ENCODE measurements at places on chromosomes 6 and 20.

- peak overlapping the region; percentile 28 for H3K4me3 ChIP-seq
- H3K4me1 ChIP-seq: peaks cover 9% of the 10 kb centered on the region
- no peaks in the 10 kb centered on the region for H3K36me3 ChIP-seq
- no peaks in the 10 kb centered on the region for H3K27me3 ChIP-seq
Measured at GRCh38 chr6:142627474-142627873, 317.5 kb downstream of the HIVEP2 start.

- H3K27me3 ChIP-seq: no peaks in the 10 kb centered on the region
- peaks cover 66% of the 10 kb centered on the region for H3K36me3 ChIP-seq
- no peak overlapping the region for H3K27ac ChIP-seq
- H3K4me3 ChIP-seq: no peak overlapping the region
Measured at GRCh38 chr20:41507851-41508250, 110.3 kb downstream of the CHD6 start.

- H3K4me1 ChIP-seq: peaks cover 23% of the 10 kb centered on the region
- H3K4me3 ChIP-seq: no peak overlapping the region
- DNase-seq: no peak
- no peak overlapping the region for H3K27ac ChIP-seq
Measured at GRCh38 chr6:42226645-42227143, 9.0 kb upstream of the MRPS10 start.

GRCh38 chr6:43262000-43262779, 18.9 kb downstream of the TTBK1 start:
- H3K4me3 ChIP-seq: no peak overlapping the region
- H3K4me1 ChIP-seq: peaks cover 6% of the 10 kb centered on the region
- no peaks in the 10 kb centered on the region for H3K27me3 ChIP-seq
- no peak overlapping the region for H3K27ac ChIP-seq

DNA sequence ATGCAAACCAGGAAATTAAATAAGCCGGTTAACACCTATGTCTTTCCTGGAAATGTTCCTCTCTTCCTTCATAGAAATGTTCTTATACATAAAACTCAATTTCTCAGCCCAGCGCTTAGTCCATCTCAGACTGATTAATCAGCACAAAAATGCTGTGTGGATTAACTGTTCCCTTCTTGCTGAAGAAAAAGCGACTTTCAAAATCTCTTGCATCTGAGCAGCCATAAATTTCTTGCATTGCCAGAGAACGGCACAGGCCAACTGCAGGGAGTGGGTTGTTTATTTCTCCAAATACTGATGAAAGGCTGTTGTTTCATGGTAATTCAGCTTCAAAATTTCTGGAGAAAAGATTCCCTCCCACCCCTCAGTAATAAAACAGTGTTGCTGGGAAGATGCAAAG, 517.6 kb downstream of the BTBD3 start:
- H3K27me3 ChIP-seq: no peaks in the 10 kb centered on the region
- H3K27ac ChIP-seq: no peak overlapping the region
- H3K36me3 ChIP-seq: no peaks in the 10 kb centered on the region

- DNase-seq: no peak
- H3K4me1 ChIP-seq: peaks cover 8% of the 10 kb centered on the region
- H3K36me3 ChIP-seq: no peaks in the 10 kb centered on the region
- H3K4me3 ChIP-seq: no peak overlapping the region
- H3K27me3 ChIP-seq: peaks cover 14% of the 10 kb centered on the region
Measured at GRCh38 chr6:139640921-139641320, 266.5 kb upstream of the CITED2 start.

GRCh38 chr6:133764008-133764753, 124.7 kb upstream of the TCF21 start:
- H3K36me3 ChIP-seq: no peaks in the 10 kb centered on the region
- H3K4me1 ChIP-seq: no peaks in the 10 kb centered on the region
- no peak for DNase-seq
- H3K27me3 ChIP-seq: peaks cover 27% of the 10 kb centered on the region
- no peak overlapping the region for H3K4me3 ChIP-seq

GRCh38 chr6:5995949-5996713, 10.6 kb downstream of the NRN1 start:
- H3K4me3 ChIP-seq: peak overlapping the region; percentile 79
- H3K27me3 ChIP-seq: peaks cover 93% of the 10 kb centered on the region
- H3K4me1 ChIP-seq: peaks cover 49% of the 10 kb centered on the region
- no peaks in the 10 kb centered on the region for H3K36me3 ChIP-seq
- H3K27ac ChIP-seq: no peak overlapping the region
- peak; percentile 38 for DNase-seq

- peak overlapping the region; percentile 66 for H3K27ac ChIP-seq
- H3K4me1 ChIP-seq: peaks cover 20% of the 10 kb centered on the region
- no peaks in the 10 kb centered on the region for H3K27me3 ChIP-seq
- H3K36me3 ChIP-seq: peaks cover 93% of the 10 kb centered on the region
Measured at GRCh38 chr6:155260686-155261085, 3.1 kb upstream of the CLDN20 start.

- peak overlapping the region; percentile 6 for H3K27ac ChIP-seq
- no peak overlapping the region for H3K4me3 ChIP-seq
- peaks cover 93% of the 10 kb centered on the region for H3K36me3 ChIP-seq
- no peak for DNase-seq
Measured at GRCh38 chr6:170536671-170537070, 16.4 kb downstream of the PSMB1 start.

GRCh38 chr6:79984261-79984660, 20.2 kb upstream of the TTK start:
- no peaks in the 10 kb centered on the region for H3K36me3 ChIP-seq
- peaks cover 2% of the 10 kb centered on the region for H3K4me1 ChIP-seq
- H3K27ac ChIP-seq: no peak overlapping the region
- H3K27me3 ChIP-seq: no peaks in the 10 kb centered on the region
- no peak for DNase-seq

- H3K36me3 ChIP-seq: peaks cover 3% of the 10 kb centered on the region
- H3K27me3 ChIP-seq: no peaks in the 10 kb centered on the region
- peaks cover 16% of the 10 kb centered on the region for H3K4me1 ChIP-seq
- no peak overlapping the region for H3K4me3 ChIP-seq
Measured at GRCh38 chr6:131132360-131132759, 2.9 kb upstream of the AKAP7 start.

- no peak overlapping the region for H3K27ac ChIP-seq
- no peak overlapping the region for H3K4me3 ChIP-seq
- H3K4me1 ChIP-seq: peaks cover 62% of the 10 kb centered on the region
Measured at GRCh38 chr6:127946388-127946787, 45.5 kb upstream of the THEMIS start.

- H3K27ac ChIP-seq: no peak overlapping the region
- no peaks in the 10 kb centered on the region for H3K4me1 ChIP-seq
- H3K27me3 ChIP-seq: no peaks in the 10 kb centered on the region
- DNase-seq: no peak
- H3K4me3 ChIP-seq: no peak overlapping the region
- no peaks in the 10 kb centered on the region for H3K36me3 ChIP-seq
Measured at GRCh38 chr20:14948416-14948815, 611.0 kb upstream of the FLRT3 start.

GRCh38 chr20:22343612-22344011, 240.8 kb downstream of the FOXA2 start:
- no peak for DNase-seq
- no peak overlapping the region for H3K4me3 ChIP-seq
- H3K36me3 ChIP-seq: no peaks in the 10 kb centered on the region
- H3K27me3 ChIP-seq: peaks cover 7% of the 10 kb centered on the region
- no peak overlapping the region for H3K27ac ChIP-seq

DNA sequence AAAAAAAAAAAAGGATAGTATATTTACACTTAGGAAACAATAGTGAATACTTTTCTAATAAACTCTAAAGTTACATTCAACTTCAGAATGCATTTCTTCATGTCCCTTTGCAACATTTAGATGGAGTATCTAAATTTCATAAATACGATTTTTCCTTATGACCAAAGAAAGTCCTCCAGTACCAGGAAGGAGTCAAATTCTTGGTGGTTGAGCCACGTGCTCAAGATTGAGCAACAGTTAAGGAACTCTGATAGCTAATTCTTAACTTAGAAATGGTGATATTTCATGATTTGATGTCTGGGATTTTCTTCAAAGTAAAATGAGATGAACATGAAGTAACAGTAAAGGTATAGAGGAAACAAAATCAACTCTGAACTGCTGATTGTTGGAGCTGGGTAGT, 92.7 kb downstream of the SASH1 start:
- no peak for DNase-seq
- no peak overlapping the region for H3K4me3 ChIP-seq
- H3K27ac ChIP-seq: no peak overlapping the region
- no peaks in the 10 kb centered on the region for H3K36me3 ChIP-seq
- H3K27me3 ChIP-seq: peaks cover 34% of the 10 kb centered on the region
- no peaks in the 10 kb centered on the region for H3K4me1 ChIP-seq

- no peaks in the 10 kb centered on the region for H3K27me3 ChIP-seq
- H3K4me3 ChIP-seq: no peak overlapping the region
- H3K4me1 ChIP-seq: peaks cover 51% of the 10 kb centered on the region
Measured at GRCh38 chr20:58330687-58331086, 21.2 kb downstream of the RAB22A start.

DNA sequence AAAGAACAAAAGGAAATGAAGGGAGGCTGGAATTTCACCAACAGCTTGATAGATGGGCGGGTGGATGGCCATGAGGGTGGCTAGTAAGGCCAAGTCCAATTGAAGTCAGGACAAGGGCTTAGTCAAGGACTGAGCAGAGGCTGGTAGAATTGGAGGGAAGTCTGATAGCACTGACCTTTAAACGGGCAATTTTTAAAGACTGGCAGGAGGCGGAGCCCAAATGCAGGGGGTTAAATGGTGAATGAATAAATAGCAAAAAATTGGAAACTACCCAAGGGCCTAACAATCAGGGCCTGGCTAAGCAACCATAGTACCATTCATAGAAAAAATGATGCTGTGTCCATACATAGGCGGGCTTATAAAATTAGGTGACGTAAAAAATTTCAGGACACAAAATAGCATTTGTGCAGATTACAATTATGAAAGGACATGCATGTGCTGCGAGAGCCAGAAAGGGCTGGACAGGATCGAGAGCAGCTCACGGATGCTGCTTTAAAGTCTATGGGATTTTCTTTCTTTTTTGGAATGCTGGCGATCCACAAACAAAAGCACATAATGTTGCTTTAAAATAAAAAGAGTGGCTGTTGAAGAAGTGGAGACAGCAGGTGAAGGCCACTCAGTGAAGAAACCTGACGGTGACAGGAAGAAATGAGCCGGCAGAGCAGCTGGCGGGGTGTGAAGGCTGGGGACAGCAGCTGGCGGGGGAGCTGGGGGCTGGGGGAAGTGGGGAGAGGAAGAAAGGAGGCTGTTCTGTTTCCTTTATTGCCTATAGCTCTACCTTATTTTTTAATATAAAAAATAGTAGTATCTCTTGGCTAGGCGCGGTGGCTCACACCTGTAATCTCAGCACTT, 42.8 kb upstream of the TAF8 start:
- DNase-seq: peak; percentile 61
- H3K36me3 ChIP-seq: peaks cover 12% of the 10 kb centered on the region
- peak overlapping the region; percentile 97 for H3K27ac ChIP-seq

- H3K27me3 ChIP-seq: no peaks in the 10 kb centered on the region
- no peaks in the 10 kb centered on the region for H3K4me1 ChIP-seq
- no peak overlapping the region for H3K4me3 ChIP-seq
- H3K36me3 ChIP-seq: no peaks in the 10 kb centered on the region
- DNase-seq: no peak
Measured at GRCh38 chr20:12255461-12255970, 337.8 kb downstream of the BTBD3 start.

GRCh38 chr6:30156262-30156599, 4.8 kb downstream of the TRIM10 start:
- H3K27me3 ChIP-seq: peaks cover 45% of the 10 kb centered on the region
- H3K4me1 ChIP-seq: peaks cover 19% of the 10 kb centered on the region
- no peaks in the 10 kb centered on the region for H3K36me3 ChIP-seq
- no peak for DNase-seq

- H3K36me3 ChIP-seq: no peaks in the 10 kb centered on the region
- no peak for DNase-seq
- peaks cover 16% of the 10 kb centered on the region for H3K4me1 ChIP-seq
- no peak overlapping the region for H3K27ac ChIP-seq
Measured at GRCh38 chr20:1805816-1806215, 89.4 kb upstream of the SIRPA start.
